ENCODE measurements at places on chromosomes 3 and 15. TPM values are rescaled to one million over a fixed set of nuclear protein-coding genes. Genes with fewer than 3 reads are reported as not detected.

The MITF gene
- total RNA-seq = 62.0 TPM

The STXBP5L gene
- total RNA-seq = 0.35 TPM

The RETNLB gene
- not detected for total RNA-seq

The SPG21 gene
- 76.1 TPM for total RNA-seq

The BOC gene
- total RNA-seq = 20.5 TPM

The CEP70 gene
- 49.5 TPM for total RNA-seq

The GALK2 gene
- 41.2 TPM for total RNA-seq

The NUSAP1 gene
- 9.1 TPM for total RNA-seq

The STRIT1 gene
- total RNA-seq = 0.72 TPM

The FAM81A gene
- 2.8 TPM for total RNA-seq

The GOLGA6D gene
- 0.12 TPM for total RNA-seq

The RTP2 gene
- not detected for total RNA-seq

The MINDY4B gene
- total RNA-seq = not detected

The CLDN18 gene
- total RNA-seq = 6.7 TPM

The FAM107A gene
- 6.4 TPM for total RNA-seq

The SPATA16 gene
- total RNA-seq = not detected

The CHRNA5 gene
- 20.3 TPM for total RNA-seq

The MYH15 gene
- total RNA-seq = not detected

The ERICH6 gene
- 0.09 TPM for total RNA-seq

The FANCD2OS gene
- total RNA-seq = not detected

The CADM2 gene
- 7.9 TPM for total RNA-seq

The SLC9C1 gene
- 0.46 TPM for total RNA-seq

The LRRK1 gene
- total RNA-seq = 15.7 TPM

The TMEM40 gene
- not detected for total RNA-seq

The CAMP gene
- total RNA-seq = not detected

The NR2E3 gene
- 3.0 TPM for total RNA-seq

The CTXN2 gene
- 0.06 TPM for total RNA-seq

The SPSB4 gene
- 0.29 TPM for total RNA-seq

The SOX14 gene
- total RNA-seq = not detected

The TMEM115 gene
- total RNA-seq = 57.5 TPM

The WDR93 gene
- total RNA-seq = 0.49 TPM

The SPESP1 gene
- 5.9 TPM for total RNA-seq

The PLA2G4D gene
- not detected for total RNA-seq

The TRPM1 gene
- total RNA-seq = not detected

The CFAP92 gene
- 3.3 TPM for total RNA-seq

The CPNE9 gene
- total RNA-seq = 0.37 TPM

The CCRL2 gene
- 9.1 TPM for total RNA-seq

The SPTBN5 gene
- 7.1 TPM for total RNA-seq

The MCTP2 gene
- total RNA-seq = 31.7 TPM

The LRRFIP2 gene
- 54.0 TPM for total RNA-seq

The HERC2 gene
- total RNA-seq = 55.9 TPM

The CIP2A gene
- 2.5 TPM for total RNA-seq

The RAB8B gene
- 41.4 TPM for total RNA-seq

The LRRC34 gene
- 2.3 TPM for total RNA-seq

The ZNF621 gene
- total RNA-seq = 18.9 TPM

The GCHFR gene
- total RNA-seq = 33.1 TPM

The CASR gene
- total RNA-seq = 54.0 TPM

The DPPA2 gene
- total RNA-seq = not detected

The IL12A gene
- total RNA-seq = 0.14 TPM

The CCDC33 gene
- 1.0 TPM for total RNA-seq

The GCNT3 gene
- total RNA-seq = 72.3 TPM
